ENCODE measurements at places on chromosomes 2 and 18. TPM values are rescaled to one million over a fixed set of nuclear protein-coding genes. Genes with fewer than 3 reads are reported as not detected.

GRCh38 chr2:159555651-159556392 is 60.5 kb downstream of the BAZ2B start:
- no peak for DNase-seq

DNA sequence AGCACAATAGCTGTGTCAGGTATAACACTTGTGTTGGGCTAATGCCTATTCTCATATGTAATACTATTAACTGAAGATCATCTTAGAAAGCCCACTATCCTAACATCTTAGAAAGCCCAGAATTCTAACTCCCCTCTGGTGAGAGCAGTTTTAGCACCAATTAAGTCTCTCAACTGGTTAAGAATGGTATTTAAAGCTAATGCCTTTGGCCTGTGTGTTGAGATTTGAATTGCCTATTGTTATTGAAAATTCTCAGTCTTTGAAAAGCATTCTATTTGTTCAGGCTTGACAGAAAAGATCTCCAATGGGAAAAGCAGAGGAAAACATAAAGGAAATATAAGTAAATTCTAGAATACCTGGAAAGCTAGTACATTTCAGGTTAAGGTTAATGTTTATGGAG is 352.5 kb downstream of the ARHGAP15 start:
- DNase-seq, result no peak

GRCh38 chr2:159613651-159614285 is 2.6 kb downstream of the BAZ2B start:
- no peak for DNase-seq

- DNase-seq, result no peak
Measured at GRCh38 chr2:127449414-127449813, 31.2 kb downstream of the PROC start.

DNA sequence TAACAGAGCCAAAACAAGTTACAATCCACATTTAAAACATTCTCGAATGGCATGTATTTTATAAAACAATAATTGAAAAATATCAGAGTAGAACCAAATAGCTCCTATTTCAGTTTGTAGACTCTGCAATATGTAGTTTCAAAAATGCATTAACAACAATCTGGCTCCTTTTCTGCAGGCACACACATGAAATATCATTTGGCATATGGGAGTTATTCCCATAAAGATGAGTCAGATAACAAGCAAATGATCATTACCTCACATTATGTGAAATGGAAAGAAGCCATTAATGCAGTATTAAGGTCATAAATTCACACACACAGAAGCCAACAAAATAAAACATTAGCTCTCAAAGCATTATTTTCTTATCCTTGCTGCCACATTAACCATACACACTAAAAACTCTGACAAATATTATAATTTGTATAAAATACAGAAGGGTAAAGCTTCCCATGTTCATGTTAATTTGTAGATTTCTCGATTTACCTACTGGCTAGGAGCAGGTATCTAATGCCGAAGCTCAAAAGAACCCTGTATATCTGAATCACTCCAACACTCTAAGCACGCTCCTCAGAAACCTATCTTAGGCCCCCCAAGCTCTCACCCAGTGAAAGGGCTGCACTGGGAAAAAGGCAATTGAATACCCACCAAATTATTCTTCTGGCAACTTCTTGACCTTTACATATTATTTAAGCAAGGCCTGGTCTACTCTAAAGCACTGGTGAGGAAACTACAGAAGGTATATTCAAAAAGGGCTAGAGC is 13.8 kb downstream of the NBAS start:
- no peak for DNase-seq

- no peak for DNase-seq
Measured at GRCh38 chr2:181313845-181314244, 143.3 kb upstream of the ITGA4 start.

The AOX1 gene
- polyA plus RNA-seq, result 2.3 TPM

All from renal pelvis (tissue), 12 donors.